ENCODE measurements at places on chromosomes 16 and 17.

DNA sequence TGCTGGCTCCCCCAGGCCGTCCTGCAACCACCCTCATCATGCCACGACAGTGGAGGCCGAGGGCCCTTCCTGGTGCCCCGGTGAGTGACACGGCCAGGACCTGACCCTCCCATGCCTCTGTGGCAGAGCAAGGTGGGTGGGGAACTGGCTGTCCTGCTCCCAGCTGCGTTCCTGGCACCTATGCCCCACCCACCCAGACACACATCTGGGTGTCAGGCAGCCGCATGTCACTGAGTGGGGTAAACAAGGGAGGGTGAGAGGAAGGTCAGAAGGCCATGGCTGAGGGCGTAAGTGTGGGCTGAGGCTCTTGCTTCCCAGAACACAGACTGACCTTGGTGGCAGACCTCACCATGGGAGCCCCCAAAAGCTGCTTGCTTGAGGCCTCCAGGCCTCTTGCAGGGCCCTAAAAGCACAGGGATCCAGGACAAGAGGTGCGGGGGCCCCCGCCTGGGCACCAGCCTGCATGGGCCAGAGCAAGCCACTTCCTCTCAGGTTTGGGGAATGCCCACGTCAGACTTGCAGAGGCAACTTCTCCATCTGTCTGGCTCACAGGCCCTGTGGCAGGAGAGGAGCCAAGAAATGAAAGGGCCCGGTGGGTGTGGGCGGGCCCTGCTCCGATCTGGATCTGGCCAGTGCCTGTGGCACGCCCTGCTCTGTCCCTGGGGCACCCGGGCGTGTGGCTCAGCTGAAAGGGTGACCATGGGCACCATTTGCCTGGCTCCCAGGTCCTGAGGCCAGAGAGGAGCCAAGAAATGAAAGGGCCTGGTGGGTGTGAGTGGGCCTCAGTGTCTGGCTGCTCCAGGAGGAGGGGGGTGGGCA is 3.9 kb upstream of the CCDC57 start:
- DNase-seq, result no peak

GRCh38 chr16:53358884-53359283 is 75.4 kb upstream of the RBL2 start:
- DNase-seq, result no peak

DNA sequence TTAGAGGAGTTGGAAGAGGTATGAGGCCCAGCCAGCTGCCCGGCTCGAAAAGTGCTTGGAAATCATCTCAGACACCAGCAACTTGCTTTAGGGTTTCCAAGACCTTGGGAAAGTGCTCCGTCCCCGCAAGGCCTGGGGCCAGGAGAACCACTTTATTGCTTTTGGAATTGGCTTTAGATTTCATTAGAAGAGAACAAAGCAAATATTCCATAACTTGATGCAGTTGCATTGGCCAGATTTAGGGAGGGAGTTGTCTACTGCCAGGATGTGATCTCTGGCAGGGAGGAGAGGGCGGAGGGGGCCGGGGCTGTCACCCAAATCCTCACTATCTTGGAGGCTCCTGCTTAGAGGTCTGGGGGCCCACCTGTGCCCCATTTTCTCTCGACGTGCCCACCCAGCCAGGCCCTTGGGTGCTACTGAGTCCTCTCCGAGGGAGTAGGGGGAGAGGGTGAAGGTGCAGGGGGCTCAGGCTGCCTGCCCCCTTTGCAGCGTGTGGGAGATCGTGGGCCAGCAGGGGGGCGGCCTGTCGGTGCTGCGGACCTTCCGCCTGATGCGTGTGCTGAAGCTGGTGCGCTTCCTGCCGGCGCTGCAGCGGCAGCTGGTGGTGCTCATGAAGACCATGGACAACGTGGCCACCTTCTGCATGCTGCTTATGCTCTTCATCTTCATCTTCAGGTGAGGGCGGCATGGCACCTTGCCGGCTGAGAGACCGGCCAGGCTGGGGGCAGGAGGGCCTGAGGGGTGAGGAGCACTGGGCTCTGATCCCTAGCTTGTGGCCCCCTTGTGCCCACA is 30.6 kb downstream of the CACNA1G start:
- no peak for DNase-seq

DNA sequence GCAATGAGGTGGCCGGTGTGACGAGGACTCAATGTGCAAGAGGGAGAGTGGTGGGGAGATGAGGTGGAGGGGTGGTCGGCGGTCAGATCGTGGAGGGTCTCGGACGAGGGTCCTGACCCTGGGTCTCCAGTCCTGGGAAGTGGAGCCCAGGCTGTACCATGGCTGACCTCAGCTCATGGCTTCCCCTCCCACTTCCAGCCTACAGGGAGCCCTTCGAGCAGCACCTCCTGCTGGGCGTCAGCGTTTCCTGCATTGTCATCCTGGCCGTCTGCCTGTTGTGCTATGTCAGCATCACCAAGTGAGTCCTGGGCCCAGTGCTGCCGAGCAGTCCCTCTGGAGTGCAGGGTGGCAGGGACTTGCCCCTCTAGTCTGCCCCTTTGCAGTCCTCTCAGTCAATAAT is 41.8 kb downstream of the IL4R start:
- DNase-seq, result no peak

- no peak for DNase-seq
Observed at GRCh38 chr17:21019976-21020586, 22.7 kb downstream of the USP22 start.

GRCh38 chr17:34363183-34363661 is at the start of gene CCL1:
Gene CCL1, minus strand, starts transcription at chr17:34363233. Its CDS starts 72 bp downstream, at chr17:34363161.
- no peak for DNase-seq

GRCh38 chr17:82349287-82349701 is 9.8 kb upstream of the TEX19 start:
- DNase-seq, result no peak

DNA sequence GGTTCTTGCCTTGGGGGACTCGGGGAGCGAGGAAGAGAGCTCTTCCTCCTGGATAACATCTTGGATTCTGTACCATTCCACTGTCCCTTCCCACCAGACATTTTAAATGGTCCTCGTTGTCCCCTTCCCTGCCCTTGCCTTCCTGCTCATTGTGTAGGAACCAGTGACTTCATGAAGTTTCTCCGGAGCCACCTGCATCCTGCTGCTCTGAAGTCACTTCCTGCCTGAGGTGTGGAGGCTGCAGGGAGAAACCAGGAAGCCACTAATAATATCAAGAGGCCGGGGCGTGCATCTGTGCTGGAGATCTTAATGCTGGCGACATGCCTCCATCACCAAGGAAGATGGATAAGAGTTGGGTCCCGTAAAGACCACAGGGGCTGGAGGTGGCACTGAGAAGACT is 6.2 kb upstream of the SLC16A13 start:
- DNase-seq, result no peak

Data from NCI-H2081 (cell line).